ENCODE measurements at places on chromosomes 2 and 18.
A peak's percentile ranks its signal among the peaks of the same experiment; 100 is the strongest.

- DNase-seq = no peak
These were observed 311.2 kb upstream of the LRATD1 start for GRCh38 chr2:14321357-14321756.

DNA sequence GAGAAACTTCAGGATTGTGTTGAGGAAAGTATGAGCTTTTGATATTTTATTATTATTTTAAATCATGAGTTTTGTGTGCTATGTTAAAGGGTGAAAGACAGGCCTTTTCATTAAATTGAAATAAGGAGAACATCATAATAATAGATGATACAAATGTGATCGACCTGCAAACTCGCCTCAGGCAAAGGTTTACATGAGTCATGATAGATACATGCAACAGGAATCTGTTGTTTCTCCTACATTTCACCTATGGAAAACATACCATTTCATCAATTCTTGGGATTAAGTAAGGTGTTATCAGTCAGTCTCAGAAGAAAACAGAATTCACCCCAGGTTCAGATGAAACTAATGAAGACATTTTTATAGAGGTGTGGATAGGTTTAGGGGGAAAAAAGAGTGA is 1992.5 kb upstream of the PIK3C3 start:
- DNase-seq = no peak

DNA sequence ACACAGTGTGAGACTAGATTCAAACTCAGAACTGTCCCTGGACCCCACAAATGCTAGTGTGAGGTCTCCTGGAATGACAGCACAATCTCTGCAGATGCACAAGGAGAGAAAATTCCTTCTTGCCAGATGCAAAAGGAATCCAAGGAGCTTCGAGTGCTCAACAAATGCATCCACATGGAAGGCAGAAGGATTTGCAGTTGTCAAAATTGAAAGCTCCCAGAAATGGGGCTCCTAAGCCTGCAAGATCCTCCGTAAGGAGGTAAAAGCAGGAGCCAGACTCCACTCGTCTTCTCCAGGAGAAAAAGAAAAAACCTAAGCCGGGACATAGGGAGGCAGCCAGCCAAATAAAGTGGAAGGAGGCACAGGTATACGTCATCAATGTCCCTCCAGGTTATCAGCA is 355.0 kb upstream of the KLHL29 start:
- DNase-seq = no peak

GRCh38 chr2:149314687-149315086 is 15.7 kb upstream of the LYPD6 start:
- no peak for DNase-seq

GRCh38 chr2:206869824-206870495 is 69.4 kb upstream of the CPO start:
- no peak for DNase-seq

- no peak for DNase-seq
These were observed 313.4 kb downstream of the PRKCE start for GRCh38 chr2:45964906-45965305.

GRCh38 chr2:183224948-183225347 is 100.7 kb downstream of the NUP35 start:
- no peak for DNase-seq

DNA sequence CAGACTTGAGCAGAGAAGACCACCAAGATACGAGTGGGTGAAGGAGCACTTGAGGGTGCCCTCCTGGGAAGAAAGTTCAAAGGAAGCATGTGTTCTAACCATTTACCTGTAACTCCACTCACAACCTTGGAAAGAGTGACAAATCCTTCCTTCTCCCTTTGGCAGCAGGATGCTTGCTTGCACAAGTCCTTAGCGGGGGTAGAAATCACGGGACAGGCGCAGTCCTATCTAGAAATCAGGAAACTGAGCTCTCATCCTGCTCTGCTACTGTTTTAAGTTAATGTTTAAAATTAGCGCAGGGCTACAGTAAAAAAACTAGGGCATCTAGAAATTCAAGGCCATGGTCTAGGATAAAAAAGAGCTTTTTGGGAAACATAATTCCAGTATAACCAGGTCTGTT is 100.9 kb upstream of the PTPRM start:
- DNase-seq = no peak

DNA sequence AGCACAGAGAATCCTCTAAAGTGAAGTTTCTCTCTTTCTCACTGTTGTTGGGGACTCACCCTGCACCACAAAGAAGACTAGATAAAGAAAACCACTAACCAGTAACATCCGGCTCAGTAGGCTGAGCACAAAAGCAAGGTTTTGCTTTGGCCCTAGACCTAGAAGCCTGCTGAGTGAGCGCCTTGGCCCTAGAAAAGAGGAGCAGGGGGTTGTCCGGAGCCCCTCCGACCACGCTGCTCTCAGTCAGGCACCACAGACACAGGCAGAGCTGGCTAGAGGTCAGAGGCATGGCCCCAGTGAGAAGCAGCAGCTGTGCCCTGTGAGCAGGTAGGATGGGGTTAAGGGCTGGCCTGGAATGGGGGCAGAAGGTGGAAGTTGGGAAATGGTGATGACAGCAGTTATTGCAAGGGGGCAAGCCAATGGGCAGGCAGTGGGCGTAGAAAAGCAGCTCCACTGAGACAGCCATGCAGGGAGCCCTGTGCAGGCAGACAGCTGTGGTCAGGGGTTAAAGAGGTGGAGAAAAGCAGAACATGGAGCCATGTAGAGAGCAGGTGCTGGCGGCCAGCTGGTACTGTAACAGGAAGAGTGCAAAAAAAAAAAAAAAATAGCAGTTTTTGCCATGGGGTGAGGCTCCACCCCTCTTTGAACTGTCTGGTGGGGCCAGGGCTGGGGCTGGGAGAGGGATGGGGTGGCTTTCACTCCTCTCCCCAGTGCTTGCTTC is 36.9 kb upstream of the SLC14A1 start:
- no peak for DNase-seq

DNA sequence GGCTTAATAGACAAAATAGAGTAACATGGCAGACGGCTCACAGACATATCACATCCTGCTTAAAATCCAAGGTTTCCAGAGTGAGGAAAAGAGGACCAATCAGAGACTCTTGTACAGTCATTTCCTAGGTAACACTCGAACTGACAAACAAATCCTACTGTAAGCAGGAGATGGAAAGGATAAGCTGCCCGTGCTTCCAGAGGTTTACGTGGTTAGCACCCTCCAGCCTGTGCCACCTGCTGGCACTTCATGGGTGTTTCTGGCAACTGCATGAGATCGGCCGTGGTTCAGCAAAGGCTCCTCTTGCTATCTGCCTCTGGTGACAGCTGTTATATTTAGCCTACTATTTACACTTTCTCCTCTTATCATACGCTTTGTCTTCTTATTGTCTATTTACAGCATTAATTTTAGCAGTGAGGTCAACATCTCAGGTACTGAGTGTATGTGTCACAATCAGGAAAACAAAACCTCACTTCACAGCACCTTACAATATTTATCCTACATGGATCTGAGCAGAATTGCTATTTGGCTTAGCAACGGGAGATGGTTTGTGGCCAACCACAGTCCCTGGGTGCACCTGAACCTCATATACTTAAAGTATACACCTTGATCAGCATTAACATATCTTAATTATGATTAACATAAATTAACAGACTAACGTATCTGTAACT is 226.9 kb downstream of the TMEM163 start:
- DNase-seq = no peak

- DNase-seq = no peak
These were observed 85.3 kb upstream of the SULT1C3 start for GRCh38 chr2:108154366-108155061.

GRCh38 chr2:196591621-196592022 is 47.9 kb upstream of the CCDC150 start:
- no peak for DNase-seq

- no peak for DNase-seq
These were observed 426.1 kb downstream of the PARD3B start for GRCh38 chr2:204971206-204971907.

- DNase-seq = no peak
These were observed 151.6 kb downstream of the GLI2 start for GRCh38 chr2:120887320-120887697.

- DNase-seq = no peak
These were observed 60.2 kb upstream of the SPP2 start for GRCh38 chr2:233990261-233990798.

GRCh38 chr2:181376442-181376841 is 80.7 kb upstream of the ITGA4 start:
- no peak for DNase-seq

GRCh38 chr2:178233428-178233827 is 39.1 kb downstream of the OSBPL6 start:
- peak; percentile 11 for DNase-seq

GRCh38 chr18:74378179-74378682 is 62.6 kb downstream of the C18orf63 start:
- DNase-seq = no peak

- no peak for DNase-seq
These were observed 56.1 kb downstream of the RPL37A start for GRCh38 chr2:216554755-216555154.

- no peak for DNase-seq
These were observed 150.6 kb downstream of the ANTXR1 start for GRCh38 chr2:69163556-69163955.

- no peak for DNase-seq
These were observed 176.8 kb upstream of the GLI2 start for GRCh38 chr2:120558847-120559246.

GRCh38 chr18:12336887-12337286 is 28.8 kb downstream of the TUBB6 start:
- peak; percentile 10 for DNase-seq

GRCh38 chr2:176291809-176292283 is 22.6 kb downstream of the MTX2 start:
- DNase-seq = no peak

- no peak for DNase-seq
These were observed 42.1 kb downstream of the IMPA2 start for GRCh38 chr18:12023375-12023774.

DNA sequence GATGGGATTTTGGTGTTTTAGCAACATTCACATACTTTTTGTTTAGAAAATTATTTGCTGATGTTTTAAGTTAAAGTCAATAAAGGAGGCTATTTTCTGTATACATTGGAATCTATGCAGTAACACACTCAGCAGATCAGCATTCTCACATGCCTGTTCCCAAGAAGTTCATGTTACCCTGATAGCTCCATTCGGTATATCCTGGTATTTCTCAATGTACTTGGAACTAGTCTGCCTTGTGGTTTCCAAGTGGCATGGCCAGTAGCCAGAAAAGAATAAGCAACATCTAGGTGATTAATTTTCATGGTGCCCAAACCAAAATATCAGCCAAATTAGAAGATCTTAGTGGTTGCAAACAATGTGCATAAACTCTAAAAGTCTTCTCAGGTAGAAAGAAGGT is 5.2 kb upstream of the NCAPH start:
- DNase-seq = no peak

DNA sequence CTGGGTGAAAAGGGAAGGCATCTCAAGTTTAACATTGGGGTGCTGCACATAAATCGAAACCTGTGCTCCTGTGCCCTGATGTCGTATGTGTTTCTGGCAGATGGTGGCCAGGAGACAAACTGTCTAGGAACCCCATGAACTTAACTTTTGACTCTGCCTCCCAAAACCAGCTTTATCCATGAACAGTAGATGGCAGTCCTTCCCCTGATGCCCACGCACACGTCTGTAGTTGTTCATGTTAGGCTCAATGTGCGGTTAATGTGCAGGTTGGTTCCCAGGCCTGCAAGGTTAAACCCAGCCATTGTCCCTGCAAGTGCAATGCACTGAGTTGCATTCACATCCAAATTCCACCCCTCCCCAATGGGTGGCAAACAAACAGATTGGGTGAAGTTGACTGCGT is 44.1 kb upstream of the SIX3 start:
- no peak for DNase-seq

DNA sequence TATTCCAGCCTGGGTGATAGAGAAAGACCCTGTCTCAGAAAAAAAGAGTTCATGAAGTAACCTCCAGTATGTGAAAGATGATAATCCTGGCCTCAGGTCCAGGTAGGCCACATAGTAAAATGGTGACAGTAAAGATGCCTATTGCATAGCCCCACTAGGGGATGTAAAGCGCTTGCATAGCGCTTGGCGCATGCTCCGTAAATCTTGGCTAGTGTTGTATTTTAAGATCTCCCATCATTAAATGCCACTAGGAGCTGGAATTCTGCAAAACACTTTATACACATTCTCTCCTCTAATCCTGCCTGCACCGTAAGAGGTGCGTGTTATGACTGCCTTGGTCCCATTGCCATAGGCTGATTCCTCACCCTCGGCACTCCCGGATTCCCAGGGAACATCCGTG is 153.6 kb downstream of the TFCP2L1 start:
- no peak for DNase-seq

DNA sequence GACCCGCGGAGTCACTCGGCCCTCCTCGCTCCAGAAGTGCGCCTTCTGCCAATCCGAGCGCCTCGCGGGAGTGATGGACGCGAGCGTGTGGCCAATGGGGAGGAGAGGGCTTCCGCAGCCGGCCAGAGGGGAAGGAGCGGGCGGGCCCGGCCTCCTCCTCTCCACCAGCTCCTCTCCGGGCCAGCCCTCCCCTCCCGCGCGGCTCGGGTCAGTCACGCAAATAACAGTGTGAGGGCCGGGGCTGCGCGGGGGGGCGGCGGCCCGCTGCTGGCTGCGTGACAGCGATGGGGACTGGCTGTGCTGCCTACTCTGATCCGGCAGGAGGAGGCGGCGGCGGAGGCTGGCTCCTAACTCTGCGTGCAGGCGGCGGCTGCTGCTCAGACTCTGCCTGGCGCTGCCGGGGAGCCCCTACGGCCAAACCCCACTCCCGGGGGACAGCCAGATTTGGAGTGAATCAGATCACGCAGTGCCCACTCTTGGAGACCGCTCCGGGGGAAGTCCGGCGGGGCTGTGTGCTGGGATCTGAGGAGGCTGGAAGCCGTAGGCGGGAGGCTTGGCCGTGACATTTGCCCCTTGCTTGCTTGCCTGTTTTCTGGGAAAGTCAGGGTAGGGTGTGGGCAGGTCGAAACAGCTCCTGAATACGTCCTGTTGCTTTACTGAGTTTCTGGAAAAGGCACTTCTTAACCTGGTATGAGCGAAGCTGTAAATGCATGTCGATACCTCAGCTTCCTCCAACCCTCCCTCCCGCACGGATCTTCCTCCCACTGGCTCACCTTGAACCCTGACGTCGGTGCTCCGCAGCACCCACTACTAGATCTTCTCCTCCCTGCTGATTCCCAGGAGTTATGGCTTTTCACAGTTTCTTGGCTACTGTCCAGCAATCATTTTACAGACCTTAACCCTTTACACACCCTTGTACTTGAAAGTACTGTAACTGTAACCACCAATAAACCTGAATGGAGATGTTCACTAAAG is 97.9 kb upstream of the SERTAD2 start:
- DNase-seq = peak; percentile 43

GRCh38 chr18:24982831-24983230 is 369.1 kb downstream of the ZNF521 start:
- no peak for DNase-seq

DNA sequence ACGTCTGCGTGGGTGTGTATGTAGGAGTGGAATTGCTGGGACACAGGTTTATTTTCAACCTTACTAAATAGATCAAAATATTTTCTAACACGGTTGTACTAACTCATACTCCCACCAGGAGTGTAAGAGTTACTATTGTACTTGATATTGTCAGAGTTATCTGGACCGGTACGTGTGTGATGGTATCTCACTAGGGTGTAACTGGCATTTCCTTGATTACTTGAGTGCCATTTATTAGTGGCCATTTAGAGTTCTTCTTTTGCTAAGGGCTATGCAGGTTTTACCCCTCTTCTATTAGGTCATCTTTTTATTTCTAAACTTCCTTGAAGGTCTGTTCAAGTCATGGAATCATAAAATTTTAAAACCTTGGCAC is 33.5 kb downstream of the CENPO start:
- DNase-seq = no peak

- DNase-seq = no peak
These were observed 284.6 kb upstream of the CCDC68 start for GRCh38 chr18:55243857-55244256.

GRCh38 chr2:51149725-51150124 is 117.8 kb upstream of the NRXN1 start:
- no peak for DNase-seq

Measured in HTR-8/SVneo (cell line).